ENCODE measurements at places on chromosomes 2 and 18. TPM values are rescaled to one million over a fixed set of nuclear protein-coding genes. Genes with fewer than 3 reads are reported as not detected.

Gene TRPM8
- total RNA-seq = not detected

Gene NYAP2
- total RNA-seq = 0.05 TPM

Gene EVA1A
- not detected for total RNA-seq

Gene TMEM17
- total RNA-seq = 0.56 TPM

Gene SIX2
- total RNA-seq = not detected

Gene RGPD3
- 0.03 TPM for total RNA-seq

Gene ECEL1
- total RNA-seq = not detected

Gene AQP12B
- not detected for total RNA-seq
